ENCODE measurements at places on chromosomes 7 and 10.

GRCh38 chr7:114439581-114439980 lies 25.0 kb downstream of the FOXP2 start:
- DNase-seq: no peak

- no peak for DNase-seq
Observed at GRCh38 chr10:24503461-24504320, 220.0 kb downstream of the ARHGAP21 start.

DNA sequence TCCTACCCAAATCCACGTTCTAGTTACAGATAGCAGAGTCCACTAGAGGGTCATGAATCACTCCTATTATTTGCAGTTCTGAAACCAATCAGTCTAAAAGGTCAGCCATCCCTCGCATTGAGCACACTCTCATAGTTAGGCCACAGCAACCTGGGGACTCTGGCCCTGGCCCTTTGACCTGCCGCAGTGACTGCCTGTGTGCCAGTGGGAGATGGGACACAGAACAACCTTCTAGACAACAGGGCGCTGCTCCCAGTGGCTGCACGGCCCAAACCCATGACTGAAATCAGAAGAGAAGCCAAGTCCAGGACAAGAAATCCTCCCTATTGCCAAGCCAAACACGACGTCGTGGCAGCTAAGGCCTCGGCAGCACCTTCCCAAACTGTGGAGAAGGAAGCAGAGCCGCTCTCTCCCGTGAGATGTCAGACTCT lies 158.5 kb downstream of the HERPUD2 start:
- no peak for DNase-seq

DNA sequence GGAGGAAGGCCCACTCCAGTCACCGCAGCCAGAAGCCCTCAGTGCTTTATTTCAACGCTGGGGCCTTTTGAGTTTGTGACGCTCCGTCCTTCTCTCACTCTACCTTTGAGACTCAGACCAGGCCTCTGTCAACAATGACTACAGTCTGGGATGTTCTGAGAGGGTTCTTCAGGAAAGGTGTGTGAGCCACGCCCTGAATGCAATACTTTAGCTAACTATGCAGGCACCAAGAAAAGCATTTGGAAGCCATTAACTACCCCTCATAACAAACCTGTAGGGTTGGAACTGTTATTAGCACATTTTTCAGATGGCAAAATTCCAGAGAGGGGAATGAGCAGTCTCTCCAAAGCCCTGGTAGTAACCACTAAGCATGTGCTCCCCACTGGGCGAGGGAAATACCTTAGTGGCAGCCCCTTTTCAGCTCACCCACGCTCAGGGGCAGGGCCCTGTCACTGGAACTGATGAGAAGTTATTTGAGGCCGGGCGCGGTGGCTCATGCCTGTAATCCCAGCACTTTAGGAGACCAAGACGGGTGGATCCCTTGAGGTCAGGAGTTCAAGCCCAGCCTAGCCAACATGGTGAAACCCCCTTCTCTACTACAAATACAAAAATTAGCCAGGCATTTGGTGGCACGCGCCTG lies 5.7 kb upstream of the ARPC1B start:
- no peak for DNase-seq

GRCh38 chr10:98366062-98366530 lies 48.9 kb downstream of the PYROXD2 start:
- no peak for DNase-seq

All from C1 segment of cervical spinal cord (tissue), 14 donors.